ENCODE measurements at places on chromosomes 1 and 21.

DNA sequence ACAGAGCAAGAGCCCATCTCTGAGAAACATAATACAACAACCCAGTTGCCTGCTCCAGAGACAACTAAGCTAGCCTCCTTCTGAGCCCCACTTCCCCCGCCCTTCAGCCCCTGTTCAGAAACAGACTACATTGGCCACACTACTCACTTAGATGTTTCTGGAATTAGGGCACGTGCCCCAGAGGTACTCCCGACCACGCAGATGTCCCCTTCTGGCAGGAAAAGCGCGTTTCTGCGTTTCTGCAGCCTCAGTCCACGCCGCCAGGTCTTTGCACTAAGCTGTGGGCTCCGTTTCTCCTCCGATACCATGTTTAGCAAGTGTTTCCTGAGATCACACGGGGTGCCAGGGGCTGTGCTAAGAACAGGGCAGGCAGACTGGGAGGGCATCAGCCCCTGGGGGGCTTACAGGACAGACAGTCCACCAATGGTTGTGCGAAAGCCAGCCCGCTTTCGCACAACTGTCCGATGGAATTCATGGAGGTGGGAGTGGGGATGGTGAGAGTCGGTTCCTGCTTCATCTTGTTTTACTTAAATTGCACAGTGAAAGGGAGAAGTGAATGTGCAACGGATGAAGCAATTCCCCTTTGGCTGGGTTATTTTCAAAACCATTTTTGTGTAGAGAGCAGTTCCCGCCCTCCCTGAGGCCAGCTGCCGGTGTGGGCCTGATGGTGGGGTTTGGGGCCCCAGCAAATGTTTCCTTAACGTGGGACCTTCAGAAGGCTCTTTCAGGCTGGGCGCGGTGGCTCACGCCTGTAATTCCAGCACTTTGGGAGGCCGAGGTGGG is 2.7 kb downstream of the PIK3CD start:
- no peak for DNase-seq

GRCh38 chr1:157639800-157640199 is 41.9 kb upstream of the FCRL4 start:
- no peak for DNase-seq

- peak; percentile 44 for DNase-seq
Observed at GRCh38 chr1:238177960-238178645, 287.4 kb upstream of the ZP4 start.

DNA sequence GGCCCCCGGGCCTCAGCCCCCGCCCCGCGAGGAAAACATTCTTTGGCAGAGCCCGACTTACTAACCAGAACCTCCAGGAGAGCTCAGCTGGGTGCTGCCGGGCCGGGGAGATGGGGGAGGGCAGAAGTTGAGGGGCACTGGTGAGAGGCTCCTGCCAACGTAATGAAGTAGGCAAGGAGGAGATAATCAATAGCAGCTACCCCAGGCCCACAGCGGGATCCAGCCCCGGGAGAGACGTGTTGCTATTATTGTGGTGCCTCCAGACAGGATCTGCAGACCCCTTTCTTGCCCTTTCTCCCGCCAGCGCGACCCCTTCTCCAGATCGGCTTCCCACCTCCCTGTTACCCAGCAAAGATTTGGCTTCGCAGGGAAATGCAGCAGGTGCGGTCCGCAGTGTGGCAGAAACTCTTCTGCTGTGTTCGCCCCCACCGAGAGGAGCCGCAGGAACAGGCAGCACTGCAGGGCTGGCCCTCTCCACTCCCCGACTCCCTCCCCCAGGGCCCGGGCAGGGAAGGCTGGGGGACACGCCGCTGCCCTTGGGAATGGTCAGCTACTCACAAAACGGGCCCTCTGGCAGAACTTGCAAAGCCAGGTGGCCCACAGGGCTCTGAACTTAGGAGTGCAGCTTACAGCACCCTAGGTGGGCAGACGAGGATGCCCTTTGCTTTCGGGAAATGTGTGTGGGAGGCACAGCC is 1.5 kb upstream of the KCNA2 start:
- no peak for DNase-seq

DNA sequence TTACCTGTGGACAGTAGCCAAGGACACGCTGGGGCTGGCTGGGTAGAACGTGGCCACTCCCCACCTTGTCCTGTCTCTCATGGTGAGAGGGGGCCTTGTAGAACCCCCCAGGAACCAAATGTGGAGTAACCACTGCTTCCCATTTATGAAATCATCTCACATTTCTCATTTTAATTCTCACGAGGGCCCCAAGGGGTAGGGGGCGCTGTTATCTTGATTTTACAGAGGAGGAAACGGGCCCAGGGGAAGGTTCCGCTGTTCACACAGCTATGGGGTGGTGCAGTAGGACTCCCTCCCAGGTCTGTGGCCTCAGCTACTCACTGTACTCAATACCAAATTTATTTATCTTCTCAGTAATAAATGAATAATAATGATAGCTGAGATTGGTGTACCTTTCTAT is 5.5 kb downstream of the SMPDL3B start:
- DNase-seq: peak; percentile 40

DNA sequence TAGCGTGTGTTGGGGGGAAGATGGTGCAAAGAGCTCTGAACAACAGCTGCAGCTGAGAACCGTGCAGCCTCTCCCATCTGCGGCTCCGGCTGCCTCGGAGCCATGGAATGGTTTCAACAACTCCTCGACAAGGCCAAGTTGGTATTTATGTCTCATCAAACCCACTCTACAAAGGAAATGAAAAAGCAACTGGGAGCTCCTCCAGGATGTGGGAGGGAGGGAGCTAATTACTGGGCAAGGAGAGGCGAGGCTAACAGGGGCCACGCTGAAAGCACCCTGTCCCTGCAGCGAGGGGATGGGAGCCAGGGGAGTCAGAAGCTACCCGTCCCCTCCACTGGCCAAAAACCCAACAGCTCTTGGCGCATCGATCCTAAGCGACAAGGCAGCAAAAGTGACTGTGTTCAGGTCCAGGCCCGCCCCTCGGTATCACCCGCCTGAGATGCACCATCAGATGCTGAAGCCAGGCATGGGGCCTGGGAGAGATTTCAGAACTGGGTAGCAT is 63.1 kb downstream of the ACOT7 start:
- DNase-seq: no peak

- DNase-seq: no peak
Observed at GRCh38 chr21:29237110-29238052, 61.3 kb upstream of the BACH1 start.

DNA sequence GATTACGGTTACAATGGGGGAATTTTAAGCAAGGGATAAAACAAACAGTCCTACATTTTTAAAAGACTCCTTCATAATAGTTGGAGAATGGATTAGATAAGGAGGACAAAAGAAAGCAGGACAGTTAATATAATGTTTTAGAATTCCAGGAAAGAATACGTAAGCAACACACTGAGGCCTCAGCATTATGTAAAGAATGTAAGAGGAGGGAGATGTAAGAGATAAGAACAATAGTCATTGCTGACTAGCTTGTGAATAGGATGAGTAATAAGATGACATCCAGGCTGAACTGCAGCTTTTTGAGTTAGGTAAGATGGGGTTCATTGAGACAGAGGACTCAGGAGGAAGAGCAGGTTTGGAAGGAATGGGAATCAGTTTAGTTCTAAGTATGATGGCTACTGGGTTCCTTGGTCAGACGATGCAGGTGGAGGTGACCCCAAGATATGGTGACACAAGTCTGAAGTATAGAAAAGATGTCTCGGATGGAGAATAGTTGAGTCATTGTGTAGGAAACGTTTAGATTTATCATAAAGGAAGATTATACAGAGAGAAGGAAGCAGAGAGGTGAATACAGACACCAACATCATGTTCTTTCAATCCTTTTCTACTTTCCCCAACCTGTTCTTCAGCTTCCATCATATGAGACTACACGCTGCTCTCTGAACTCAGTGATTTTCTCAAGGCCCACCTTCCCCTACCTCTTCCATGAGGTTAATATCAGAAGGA is 372.8 kb downstream of the PTBP2 start:
- peak; percentile 49 for DNase-seq

- no peak for DNase-seq
Observed at GRCh38 chr1:5881526-5882222, 110.6 kb downstream of the NPHP4 start.

Measured in HTR-8/SVneo (cell line).